ENCODE measurements at places on chromosomes 1 and 21.

GRCh38 chr1:161258439-161259344 lies at the start of gene PCP4L1:
TSS of gene PCP4L1 (plus strand) at chr1:161258745. CDS start at chr1:161258975, 230 bp downstream.
- no peak for DNase-seq

GRCh38 chr1:97350241-97350640 lies 570.6 kb downstream of the DPYD start:
- no peak for DNase-seq

DNA sequence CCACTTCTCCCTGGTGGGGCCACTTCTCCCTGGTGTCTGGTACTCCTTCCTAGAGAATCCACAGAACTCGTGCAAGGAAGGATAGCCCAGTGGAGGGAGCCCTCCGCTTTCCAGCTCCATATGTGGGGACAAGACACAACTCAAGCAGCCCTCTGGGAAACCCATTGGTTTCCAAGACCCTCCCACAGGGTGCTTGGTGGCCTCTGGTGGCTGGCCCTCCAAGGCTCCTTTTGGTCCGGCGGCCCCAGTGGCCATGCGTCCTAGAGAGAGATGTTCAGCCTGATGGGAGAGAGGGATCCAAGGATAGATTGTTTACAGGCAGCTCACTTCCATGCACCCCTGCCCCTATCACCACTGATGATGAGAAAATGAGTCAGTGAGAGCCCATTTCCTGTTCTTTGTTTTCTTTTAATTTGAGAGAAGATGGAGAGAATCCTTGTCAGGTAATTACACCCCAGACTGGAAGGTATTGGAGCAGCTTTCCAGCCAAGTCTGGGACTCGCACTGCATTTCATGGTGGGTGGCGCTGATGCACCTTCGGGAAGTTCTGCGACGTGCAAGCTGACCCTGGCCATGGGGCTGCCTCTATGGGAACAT lies 486.2 kb upstream of the VAMP3 start:
- no peak for DNase-seq

GRCh38 chr1:115677565-115677964 lies 35.8 kb downstream of the VANGL1 start:
- DNase-seq: no peak

GRCh38 chr21:43373362-43374227 lies 53.3 kb downstream of the SIK1 start:
- DNase-seq: no peak

- no peak for DNase-seq
Observed at GRCh38 chr1:10622910-10623685, 148.3 kb downstream of the PEX14 start.

DNA sequence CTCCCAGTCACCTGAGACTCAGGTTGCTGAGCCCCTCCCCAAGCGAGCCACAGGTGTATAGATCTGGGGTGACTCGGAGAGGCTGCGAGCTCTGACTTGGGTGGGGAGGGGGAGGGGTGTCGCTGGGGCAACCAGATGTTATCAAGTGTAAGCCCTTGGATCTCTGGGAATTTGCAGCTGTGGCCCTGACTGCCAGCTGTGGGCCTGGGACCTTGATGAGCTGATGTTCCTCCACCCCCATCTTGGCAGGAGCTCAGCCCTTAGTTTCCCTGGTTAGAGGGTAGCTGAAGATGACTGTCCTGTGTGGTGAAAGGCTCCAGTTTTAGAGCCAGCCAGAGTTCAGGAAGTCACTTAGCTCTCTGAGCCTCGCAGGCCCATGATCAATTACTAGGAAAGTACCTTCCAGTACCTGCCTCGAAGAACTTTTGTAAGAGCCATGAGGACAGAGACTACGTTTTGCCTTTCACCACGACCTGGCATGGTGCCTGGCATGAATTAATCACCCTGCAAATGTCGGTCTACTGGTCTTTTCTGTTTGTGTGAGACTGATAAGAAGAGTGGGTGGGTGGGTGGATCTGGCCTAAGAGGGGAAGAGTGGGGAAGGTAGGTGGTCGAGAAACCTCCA lies 55.8 kb downstream of the YARS1 start:
- DNase-seq: no peak

DNA sequence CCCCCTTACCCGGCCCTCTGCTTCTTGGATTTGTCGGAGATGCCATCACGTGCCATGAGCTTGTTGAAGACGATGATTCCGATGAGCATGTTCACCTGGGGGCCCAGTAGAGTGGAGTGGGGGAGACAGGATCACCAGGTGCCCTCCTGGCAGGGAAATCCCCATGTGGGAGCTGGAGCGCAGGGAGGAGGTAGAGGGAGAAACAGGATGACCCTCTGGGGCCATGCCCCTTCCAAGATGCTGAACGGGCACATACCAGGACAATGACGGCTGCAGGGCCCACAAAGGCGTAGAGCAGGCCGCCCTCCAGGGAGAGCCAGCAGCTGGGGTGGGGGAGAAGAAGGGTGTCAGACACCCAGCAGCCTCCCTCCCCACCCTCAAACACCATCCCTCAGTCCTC lies 28.6 kb downstream of the ADGRB2 start:
- DNase-seq: no peak

- no peak for DNase-seq
Observed at GRCh38 chr1:181349512-181349911, 133.8 kb upstream of the CACNA1E start.

DNA sequence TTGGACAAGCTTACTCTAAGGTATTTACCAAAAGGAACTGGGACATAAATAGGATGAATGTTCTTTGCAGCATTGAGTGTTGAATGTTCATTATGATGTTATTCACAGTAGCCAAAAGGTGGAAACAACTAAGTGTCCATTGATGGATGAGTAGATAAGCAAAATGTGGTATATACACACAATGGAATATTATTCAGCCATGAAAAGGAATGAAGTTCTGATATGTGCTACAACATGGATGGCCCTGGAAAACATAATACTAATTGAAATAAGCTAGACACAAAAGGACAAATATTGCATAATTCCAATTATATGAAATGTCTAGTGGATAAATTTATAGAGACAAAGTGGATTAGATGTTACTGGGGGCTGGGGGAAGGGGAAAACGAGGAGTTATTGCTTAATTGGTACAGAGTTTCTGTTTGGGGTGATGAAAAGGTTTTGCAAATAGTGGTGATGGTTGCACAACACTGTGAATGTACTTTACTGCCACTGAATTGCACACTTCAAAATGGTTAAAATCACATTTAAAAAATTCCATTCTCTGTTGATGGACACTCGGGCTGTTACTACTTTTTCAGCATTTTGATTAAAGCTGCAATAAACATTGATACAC lies 2.9 kb downstream of the MTARC1 start:
- no peak for DNase-seq

GRCh38 chr1:6447818-6448748 lies 17.9 kb downstream of the TNFRSF25 start:
- DNase-seq: no peak

- no peak for DNase-seq
Observed at GRCh38 chr1:47761974-47762373, 235.2 kb downstream of the TRABD2B start.

DNA sequence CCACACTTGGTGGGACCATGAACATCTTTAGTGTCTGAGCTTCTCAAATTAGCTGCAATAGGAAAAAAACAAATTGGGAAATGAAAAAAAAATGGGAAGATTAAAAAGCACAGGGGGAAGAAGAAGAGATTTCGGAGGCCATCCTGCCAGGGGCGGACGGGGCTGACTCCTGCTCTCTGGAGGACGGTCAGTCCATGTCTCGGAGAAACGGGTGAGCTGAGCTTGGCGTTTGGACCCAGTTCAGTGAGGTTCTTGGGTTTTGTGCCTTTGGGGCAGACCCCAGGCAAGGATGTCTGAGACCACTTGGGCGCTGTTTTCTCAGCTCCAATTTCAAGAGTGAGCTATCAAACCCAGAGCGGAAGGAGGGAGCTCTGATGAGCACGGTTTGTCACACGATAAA lies 123.9 kb downstream of the PRDM2 start:
- DNase-seq: no peak

Data from stimulated activated CD8-positive, alpha-beta memory T cell treated with anti-CD3 and anti-CD28 coated beads, Interleukin-2, amount 100 ng/mL, for 1 hour (primary cell).